Activated naive CD8-positive, alpha-beta T cell treated with anti-CD3 and anti-CD28 coated beads for 36 hours (primary cell): ENCODE measurements at places on chromosomes 12 and 14. TPM values are rescaled to one million over a fixed set of nuclear protein-coding genes. Genes with fewer than 3 reads are reported as not detected.

Gene RESF1
- 76.5 TPM for total RNA-seq

DNA sequence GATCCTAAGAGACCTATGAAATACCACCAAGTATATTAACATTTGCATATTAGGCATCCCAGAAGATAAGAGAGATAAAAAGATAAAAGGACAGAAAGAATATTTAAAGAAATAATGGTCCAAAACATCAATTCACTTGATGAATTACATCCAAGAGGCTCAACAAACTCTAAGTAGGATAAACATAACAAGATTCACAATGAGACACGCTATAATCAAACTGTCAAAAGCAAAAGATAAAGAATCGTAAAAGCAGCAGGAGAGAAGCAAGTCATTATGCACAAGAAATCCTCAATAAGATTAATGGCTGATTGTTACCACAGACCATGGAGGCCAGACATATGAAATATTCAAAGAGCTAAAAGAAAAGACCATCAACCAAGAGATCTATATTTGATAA is 79.6 kb downstream of the PLCZ1 start:
- DNase-seq = no peak

GRCh38 chr12:80821513-80822000 is 104.8 kb downstream of the MYF5 start:
- no peak for DNase-seq

- no peak for DNase-seq
Measured at GRCh38 chr12:57389033-57389432, 41.8 kb downstream of the R3HDM2 start.
